ENCODE measurements at places on chromosomes 3 and 15.

GRCh38 chr3:141858312-141858711, 18.1 kb upstream of the ATP1B3 start:
- no peak for DNase-seq

GRCh38 chr3:109642025-109642424, 304.7 kb upstream of the DPPA4 start:
- DNase-seq: no peak

- no peak for DNase-seq
Measured at GRCh38 chr3:111803123-111803593, 55.9 kb upstream of the PHLDB2 start.

GRCh38 chr3:126488185-126488584, 12.5 kb upstream of the ZXDC start:
- DNase-seq: no peak

DNA sequence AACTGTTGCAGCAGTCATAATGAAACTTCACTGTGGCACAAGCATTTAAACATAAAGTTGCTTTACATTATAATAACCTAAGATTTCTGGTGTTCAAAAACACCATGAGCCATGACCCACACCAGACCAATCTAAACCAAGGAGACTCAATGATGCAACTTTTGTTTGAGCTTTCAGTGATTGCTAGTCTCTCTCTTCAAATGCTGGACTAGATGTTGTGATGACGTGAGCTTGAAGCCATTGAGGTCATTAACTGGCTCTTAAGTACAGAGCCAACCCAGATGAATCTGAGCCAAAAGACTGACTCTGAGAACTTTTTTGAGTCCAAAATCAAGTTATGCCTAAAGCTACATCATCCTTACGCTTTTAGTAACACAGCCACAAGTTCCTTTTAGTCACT, 36.5 kb downstream of the ATR start:
- DNase-seq: no peak

Data from NCI-H1930 (cell line).